Stimulated activated CD4-positive, alpha-beta T cell treated with anti-CD3 and anti-CD28 coated beads, Interleukin-1b, Interleukin-23, amount 100 ng/mL, for 1 hour (primary cell): ENCODE measurements at places on chromosomes 6 and 20.

- DNase-seq: no peak
Measured at GRCh38 chr6:128323011-128323410, 197.4 kb downstream of the PTPRK start.

DNA sequence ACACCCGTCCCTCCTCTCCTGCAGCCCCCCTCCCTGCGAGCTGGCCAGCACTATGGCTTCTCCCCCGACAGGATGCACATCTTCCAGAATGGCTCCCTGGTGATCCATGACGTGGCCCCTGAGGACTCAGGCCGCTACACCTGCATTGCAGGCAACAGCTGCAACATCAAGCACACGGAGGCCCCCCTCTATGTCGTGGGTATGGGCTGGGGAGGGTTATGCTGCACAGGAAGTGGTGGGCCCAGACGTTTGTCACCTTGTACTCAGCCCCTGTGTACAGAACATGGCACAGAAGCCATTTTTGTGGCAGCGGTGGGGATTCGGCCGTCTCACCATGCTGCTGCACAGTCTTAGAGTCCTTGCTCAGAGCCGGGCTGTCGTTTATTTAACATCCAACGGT, 29.0 kb upstream of the SRF start:
- no peak for DNase-seq

- DNase-seq: no peak
Measured at GRCh38 chr6:117432273-117432672, 6.5 kb upstream of the ROS1 start.

GRCh38 chr6:3501826-3502500, 45.1 kb upstream of the SLC22A23 start:
- no peak for DNase-seq

- DNase-seq: no peak
Measured at GRCh38 chr20:58044931-58045555, 183.4 kb downstream of the ANKRD60 start.

DNA sequence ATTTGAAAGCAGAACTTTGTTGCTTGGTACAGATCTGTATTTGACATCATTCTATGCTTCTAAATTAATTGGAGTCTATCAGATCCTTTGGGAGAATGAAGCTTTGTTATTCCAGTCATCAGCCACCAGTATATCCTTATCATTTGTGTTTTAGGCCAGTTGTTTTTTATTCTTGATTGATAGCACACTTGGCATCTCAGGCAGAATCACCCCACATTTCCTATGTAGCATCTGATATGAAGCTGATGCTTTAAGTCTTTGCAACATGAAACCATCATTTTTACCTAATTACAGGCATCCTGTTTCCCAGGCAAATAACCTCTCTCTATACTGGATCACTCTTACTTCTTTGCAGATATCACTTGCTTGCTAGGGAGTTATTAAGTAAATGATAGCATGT, 20.7 kb upstream of the RNGTT start:
- DNase-seq: no peak

- DNase-seq: no peak
Measured at GRCh38 chr6:1473598-1473997, 84.2 kb downstream of the FOXF2 start.

DNA sequence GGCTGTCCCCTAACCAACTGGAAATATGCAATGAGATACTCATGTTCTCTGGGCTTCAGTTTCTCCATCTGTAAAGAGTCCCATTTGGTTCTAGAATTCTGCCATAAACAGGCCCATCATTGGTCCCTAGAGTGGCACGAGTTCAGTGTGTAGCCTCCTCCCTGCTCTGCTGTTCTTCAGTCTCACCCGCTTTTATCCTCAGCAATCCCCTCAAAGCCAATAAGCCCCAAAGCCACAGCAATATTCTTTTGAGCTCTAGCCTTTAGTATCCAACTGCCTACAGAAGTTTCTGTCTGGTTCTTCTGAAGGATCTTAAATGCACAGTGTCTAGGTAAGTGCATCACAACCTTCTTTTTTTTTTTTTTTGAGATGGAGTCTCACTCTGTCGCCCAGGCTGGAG, 9.8 kb upstream of the MRPS18A start:
- no peak for DNase-seq

GRCh38 chr6:145669627-145670034, 65.7 kb downstream of the EPM2A start:
- no peak for DNase-seq

DNA sequence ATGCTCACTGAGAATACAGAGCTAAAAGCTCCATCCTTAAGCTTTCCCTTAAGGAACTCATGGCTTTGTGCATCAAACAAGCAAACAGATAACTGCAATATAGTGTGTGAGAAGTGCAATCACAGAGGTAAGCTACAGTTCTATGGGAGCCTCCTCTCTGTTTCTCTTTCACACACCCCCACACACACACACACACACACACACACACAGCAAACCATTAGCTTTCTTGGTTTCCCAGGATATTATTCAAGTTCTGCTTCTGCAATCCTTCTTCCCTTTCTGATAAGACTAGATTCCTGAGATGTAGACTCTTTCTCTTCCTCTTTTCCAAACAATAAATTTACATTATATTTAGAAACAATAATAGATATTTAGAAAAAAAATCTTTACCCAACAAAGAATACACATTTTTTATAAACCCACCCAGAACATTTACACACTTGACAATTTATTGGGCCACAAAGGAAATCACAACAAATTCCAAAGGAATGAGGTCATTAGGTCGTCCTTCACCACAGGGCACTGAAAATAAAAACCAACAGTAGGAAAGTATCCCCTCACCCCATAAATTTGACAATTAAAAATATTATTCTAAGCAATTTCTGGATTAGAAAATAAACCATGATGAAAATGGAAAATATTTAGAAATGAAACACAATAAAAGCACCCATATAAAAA, 9.3 kb upstream of the GFOD1 start:
- DNase-seq: no peak

DNA sequence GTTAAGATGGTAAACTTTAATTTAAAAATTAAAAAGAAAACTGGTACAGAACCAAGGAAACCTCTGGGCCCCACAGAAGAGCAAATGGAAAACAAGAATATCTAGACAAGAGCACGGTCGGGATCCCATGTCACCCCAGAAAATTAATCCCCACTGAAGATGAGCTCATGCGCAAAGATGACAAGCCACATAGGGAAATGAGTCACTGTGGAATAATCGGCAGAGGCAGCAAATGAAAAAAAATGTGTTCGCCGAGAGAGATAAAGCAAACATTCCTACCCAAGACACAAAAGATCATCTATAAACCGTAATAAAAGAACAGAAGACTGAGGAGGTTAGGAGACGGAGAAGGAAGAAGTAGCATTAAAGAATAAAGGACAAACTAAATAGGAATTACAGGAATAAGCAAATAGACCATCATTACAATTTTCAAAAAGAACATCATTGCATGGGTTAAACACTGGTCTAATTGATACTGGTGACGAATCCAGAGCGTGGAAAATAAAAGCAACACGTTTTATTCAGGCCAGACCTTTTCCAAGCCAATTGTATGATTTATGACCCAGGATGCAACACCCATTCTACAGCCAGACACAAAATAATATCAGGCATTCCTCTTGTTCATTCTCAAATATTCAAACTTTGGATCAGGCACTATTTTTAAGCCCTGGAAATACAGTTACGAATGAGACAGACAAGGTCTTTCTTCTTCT, 138.0 kb upstream of the ARID1B start:
- DNase-seq: no peak

GRCh38 chr6:45049188-45049843, 278.8 kb upstream of the RUNX2 start:
- no peak for DNase-seq

GRCh38 chr6:110552076-110552475, 75.7 kb upstream of the SLC22A16 start:
- DNase-seq: no peak

DNA sequence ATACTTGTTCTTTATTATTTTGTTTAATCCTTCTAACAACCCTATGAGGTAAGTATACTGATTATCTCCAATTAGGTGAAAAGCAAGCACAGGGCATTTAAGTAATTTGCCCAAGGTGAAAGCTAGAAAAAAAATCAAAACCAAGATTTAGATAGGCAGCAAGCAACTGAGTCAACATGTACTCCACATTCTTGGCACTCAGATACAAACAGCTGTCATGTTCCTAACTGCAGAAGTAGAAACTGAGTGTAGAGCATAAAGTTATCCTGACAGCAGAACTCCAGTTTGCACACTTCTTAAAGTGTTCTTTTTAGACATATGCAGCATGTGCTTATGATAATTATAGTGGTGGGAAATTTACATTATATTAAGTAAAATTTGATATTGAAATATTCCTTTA, 278.1 kb downstream of the MEI4 start:
- DNase-seq: no peak

- no peak for DNase-seq
Measured at GRCh38 chr20:57481281-57481711, 43.6 kb downstream of the CTCFL start.

DNA sequence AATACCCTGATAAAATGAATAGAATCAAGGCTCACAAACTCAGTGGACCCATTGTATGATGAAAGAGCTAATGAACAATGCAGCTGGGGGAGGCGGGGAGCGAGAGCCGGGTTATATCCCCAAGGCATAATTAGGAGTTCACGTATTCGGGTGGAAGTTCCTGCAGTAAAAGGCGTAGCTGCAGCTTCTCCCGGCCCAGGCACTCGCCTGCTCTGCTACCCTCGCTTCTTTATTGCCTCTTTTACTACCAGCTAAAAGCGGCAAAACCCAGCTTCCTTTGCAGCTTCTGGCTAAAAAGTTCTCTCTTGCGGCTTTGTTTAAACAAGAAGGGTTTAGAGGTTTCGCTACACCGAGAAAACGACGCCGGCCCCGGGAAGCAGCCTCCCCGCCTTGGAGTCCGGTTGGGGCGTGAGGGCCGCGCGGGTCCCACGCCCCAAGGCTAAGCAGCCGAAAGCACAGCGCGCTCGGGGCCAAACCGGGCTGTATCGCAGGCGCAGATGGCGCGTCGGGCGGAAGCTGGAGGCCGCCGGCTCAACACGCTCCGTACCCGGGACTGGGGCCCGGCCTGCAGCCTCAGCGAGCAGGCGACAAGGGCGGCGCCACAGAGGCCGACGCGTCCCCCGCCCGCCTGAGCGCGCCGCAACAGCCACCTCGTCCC, 1.6 kb downstream of the ZBTB2 start:
- DNase-seq: no peak

- DNase-seq: no peak
Measured at GRCh38 chr6:72966628-72967280, 258.5 kb downstream of the KHDC1L start.

DNA sequence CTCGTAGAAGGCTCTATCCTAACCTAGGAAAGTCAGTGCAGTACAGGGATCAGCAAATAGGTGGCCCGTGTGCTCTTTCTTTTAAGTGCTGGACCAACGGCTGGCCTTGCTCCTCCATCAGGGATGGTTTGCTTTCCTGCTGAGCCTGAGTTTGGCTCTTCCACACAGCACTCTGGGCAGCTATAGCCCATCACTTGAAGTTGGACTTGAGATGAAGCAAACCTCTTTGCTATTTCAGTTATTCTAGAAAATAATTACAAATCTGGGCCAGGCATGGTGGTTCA, 66.9 kb upstream of the KCNK16 start:
- DNase-seq: no peak

DNA sequence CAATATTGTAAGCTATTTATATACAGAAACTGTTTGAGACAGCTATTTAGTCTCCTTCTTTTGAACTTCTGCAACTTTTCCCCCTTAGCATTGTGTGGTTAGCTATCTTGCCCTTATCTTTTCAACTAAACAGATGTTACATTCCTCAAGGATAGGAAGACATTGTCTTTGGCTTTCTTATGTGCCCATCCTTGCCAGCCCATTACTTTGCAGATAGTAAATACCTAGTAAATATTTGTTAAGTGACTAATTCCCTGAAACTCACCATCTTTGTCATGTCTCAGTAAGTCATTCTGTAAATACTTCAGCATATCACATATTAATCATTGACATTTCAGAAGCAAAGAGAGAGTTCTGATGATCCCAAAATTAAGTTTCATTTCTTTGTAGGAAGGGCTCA, 69.1 kb upstream of the FLRT3 start:
- no peak for DNase-seq

GRCh38 chr6:75397656-75398465, 95.7 kb downstream of the FILIP1 start:
- no peak for DNase-seq

DNA sequence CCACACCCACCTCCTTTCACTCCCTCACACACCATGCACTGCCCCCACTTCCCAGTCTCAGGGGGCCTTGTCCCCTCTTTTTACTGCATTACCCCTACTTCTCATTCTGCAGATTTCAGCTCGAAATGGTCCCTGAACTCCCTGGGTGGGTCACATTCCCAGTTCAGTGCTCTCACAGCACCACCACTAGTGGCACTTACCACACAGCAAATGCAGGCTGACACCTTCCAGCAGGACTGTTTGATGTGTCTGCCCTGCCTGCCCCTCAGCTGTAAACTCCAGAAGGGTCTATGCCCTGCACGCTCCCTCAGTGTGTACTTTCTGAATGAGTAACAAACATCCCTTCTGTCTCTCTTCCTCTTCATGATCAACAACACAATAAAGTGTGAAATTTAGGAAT, 4.0 kb downstream of the DYNLT1 start:
- no peak for DNase-seq

- no peak for DNase-seq
Measured at GRCh38 chr20:25439328-25439727, 31.9 kb downstream of the GINS1 start.
